ENCODE measurements at places on chromosomes 5 and 9. TPM values are rescaled to one million over a fixed set of nuclear protein-coding genes. Genes with fewer than 3 reads are reported as not detected.
A peak's percentile ranks its signal among the peaks of the same experiment; 100 is the strongest.

Gene CDO1
- 92.3 TPM for total RNA-seq

DNA sequence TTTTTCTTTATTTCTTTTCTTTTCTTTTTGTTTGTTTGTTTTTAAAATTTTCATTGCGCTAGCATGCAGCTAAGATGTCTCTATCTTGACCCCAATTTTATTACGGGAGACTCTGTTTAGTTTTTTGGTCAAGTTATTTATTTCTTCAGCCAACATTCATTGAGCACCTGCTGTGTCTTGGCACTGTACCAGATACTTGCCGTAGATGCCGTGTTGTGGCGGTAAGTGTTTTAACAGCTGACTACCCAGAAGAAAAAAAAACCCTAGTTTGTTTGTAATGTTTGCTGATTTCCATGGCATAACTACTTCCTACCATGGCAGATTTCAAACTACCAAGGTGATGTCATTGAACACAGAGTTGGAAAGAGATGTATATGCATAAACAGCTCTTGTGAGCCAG lies 65.0 kb downstream of the UGCG start:
- DNase-seq, result peak; percentile 75

- peak; percentile 10 for DNase-seq
Measured at GRCh38 chr9:70020217-70020616, 23.4 kb upstream of the MAMDC2 start.

DNA sequence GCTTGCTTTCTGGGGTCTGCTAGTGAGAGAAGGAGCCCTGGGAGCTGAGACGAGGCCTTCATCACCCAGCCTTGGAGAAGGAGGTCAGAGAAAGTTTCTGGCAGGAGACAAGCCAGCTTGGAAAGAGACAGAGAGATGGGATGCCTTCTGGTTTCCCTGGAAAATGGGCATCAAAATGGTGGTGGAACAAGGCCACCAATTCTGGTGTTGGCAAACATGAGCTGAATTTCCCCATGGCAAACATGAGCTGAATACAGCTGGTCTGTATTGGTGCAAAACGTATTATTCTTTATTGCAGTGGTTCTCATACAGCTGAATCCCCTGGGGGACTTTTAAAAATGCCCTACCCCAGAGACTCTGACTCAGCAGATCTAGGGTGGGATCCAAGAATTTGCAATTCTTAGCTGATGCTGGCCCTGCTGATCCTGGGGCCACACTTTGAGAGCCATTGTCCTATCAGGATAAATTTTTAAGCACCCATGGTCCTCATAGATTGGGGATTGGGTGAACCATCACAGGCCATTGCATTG lies 39.1 kb upstream of the S1PR3 start:
- DNase-seq, result no peak

DNA sequence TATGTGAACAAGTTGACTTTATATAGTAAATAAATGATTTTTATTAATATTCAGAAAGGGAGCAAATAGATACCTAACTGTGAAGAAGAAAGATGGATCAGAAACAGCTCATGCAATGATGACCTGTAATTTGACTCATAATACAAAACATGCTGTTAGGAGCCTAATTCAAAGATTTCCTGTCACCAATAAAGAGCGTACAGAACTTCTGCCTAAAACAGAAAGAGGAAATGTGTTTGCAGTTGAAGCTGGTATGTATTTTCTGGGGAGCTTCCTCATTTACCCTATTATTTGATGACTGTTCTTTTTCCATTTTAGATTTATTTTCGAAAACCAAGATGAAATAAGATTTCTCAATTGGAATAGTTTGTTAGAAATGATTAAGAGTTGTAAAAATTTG lies 11.4 kb downstream of the YTHDC2 start:
- DNase-seq, result no peak

GRCh38 chr9:68778635-68779034 lies 73.6 kb downstream of the PIP5K1B start:
- no peak for DNase-seq

DNA sequence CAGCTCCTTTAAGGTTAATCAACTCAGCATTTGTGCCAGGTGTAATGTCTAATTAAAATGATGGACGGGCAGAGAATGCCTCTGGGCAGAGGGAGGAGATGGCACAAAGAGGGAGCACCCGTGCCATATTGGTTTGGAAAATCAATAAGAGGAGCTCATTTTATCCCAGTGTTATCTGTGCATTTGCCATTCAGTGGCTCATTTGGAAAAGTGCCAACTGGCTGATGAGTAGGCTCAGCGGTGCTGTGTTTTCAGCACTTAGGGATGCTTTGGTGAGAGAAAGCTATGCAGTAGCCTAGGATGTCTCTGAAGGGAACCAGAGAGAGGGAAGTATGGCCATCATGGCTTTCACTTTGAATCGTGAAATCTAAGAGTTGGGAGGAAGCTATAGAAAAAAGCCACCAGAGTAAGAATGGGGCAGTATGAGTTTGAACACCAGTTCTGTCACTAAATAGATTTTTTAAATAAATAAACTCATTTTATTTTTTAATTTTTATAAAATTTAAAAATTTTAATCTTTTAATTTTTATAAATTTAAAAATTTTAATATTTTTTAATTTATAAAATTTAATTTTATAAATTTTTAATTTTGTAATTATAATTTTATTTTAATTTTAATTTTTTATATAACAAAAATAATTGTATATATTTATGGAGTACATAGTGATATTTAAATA lies 472.8 kb downstream of the BRINP1 start:
- no peak for DNase-seq

- DNase-seq, result no peak
Measured at GRCh38 chr5:1673042-1673677, 126.5 kb downstream of the MRPL36 start.

GRCh38 chr5:1380011-1380817 lies 35.3 kb upstream of the CLPTM1L start:
- DNase-seq, result peak; percentile 66

DNA sequence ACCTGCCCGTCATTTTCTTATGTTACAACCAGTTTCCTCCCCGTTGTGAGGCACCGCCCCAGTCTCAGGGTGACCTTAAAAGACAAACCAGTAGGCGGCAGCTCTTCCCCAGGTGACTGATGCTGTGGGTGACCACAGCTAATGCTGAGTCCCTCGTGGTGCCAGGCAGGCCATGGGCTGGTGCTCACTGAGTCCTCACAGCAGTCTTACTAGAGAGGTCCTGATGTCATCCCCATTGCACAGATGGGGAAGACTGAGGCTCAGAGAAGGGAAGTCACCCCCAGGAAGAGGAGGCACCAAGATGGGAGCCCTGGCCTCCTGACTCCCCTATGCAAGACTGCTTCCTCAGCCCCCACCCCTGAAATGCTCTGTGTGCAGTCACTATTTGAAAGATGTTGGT lies 978 bp downstream of the CFAP157 start:
- DNase-seq, result no peak

DNA sequence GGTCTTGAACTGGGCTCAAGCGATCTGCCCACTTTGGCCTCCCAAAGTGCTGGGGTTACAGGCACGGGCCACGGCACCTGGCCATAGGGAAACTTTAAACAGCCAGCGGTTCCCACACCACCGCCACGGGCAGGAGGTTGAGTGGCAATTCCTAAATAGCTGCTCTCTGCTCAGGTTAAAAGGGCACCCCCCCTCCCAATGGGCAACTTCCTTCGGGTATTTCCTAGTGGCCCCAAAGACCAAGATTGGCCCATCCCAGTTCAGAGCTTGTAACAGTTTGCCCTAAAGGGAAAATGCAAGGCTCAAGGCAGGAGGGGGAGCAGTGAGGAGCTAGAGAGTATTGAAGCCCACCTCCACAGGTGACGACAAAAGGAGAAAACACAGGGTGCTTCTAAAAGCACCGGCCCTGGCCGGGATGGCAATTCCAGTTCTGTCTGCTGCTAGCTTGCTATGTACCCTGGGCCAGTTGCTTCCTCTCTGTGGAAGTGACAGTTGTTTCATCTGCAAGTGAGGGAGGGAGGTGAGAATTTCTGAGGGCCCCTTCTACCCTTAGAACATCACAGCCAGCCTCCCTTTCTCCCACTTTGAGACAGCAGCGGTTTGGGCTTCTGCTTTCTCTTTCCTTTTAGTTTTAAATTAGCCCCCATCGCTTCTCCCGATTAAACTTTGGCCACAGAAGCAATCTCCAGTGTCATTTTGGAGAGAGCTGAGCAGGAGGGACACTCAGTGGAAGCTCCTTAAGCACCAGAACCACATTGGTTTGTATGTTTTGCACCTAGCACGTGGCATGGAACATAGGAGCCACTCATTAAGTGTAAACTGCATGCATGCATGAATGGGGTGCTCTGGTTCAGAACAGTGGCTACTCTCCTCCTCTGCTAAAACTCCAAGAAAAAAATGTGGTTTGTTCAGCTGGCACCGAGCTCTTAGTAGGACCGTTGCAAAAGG lies 17.3 kb upstream of the TNIP1 start:
- no peak for DNase-seq

- DNase-seq, result no peak
Measured at GRCh38 chr9:135714242-135715055, 12.5 kb downstream of the KCNT1 start.

DNA sequence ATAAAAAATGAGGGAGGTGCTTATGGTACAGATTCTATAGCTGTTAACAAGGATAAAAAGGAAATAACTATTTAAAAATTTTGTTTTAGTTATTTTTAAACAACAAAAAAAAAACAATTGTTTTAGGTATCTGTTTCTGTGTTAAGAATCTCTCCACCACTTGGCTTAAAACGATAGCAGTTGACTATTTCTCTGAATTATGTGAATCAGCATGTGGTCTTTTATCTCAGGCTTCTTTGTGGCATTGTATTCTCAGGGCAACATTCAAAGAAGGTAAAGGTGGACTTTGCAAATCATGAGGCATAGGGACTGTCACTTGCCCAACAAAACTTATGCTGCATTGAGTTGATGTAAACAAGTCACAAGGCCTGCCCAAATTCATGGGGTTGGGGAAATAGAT lies 55.2 kb downstream of the ERBIN start:
- no peak for DNase-seq

DNA sequence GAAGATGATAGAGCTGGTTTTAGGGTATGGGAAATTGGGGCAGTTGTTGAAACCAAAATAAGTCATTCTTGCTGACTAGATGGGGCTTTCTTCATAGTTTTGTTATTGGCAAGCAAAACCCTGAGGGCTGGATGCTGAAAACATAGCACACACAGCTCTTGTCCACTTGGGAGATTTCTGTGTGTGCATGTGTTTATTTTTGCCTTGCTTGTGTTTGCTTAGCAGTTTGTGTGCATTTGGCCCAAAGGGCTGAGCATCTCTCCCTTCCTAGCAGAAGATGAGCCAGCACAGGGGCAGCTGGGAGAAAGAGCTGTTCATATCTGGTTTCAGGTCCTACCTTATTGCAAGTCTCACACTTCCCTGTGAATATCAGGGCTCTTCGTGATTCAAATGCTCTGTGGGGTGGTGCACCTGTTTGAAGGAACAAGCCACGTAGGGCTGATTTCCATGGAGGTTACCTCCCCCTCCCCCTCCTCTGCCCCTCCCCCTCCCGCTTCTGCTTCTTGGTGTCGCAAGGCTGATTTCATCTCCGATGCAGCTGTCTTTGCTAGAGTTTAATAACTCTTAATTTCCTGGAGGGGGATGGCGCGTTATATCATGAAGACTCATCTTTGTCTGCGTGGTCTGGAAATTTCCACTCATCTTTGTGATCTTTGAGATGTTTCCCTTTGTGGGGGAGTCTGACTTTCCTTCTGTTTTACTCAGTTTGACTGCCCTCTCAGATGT lies 296.5 kb downstream of the ARHGAP26 start:
- DNase-seq, result peak; percentile 8

DNA sequence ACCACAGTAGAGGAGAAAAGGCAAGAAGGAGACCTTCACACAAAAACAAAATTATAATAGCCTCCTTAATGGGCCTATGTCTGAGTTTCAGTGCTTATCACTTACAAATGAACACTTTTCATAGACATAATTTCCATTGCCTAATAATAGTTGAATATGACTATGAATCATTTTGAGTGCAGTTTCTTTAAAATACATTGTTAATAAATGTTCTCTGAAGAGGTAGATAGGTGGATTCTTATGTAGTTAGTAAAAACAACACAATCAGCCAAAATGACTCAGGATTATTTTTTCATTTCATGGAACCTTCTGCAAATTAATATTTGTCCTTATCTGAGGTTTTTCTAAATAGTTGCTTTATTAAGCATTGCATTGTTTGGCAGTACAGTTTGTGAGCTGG lies 45.6 kb downstream of the DAPK1 start:
- no peak for DNase-seq

DNA sequence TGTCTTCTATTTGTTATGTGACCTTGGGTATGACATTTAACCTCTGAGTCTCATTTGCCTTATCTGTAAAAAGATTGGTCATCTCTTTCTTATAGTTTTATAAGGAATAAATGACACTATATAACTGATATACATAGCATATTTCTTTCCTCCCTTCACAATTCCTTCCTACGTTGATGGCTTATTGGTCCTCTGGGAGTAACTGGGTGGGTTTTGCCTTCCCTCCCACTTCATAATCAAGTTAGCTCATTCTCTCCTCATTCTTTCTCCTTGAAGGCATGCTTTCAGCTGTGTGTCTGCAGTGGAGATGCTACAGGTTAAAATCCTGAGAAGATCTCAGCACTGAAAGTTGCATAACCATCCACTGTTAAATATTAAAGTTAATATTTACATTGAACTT lies 382.4 kb downstream of the TMEM38B start:
- no peak for DNase-seq

GRCh38 chr5:119322312-119322947 lies 33.4 kb upstream of the TNFAIP8 start:
- DNase-seq, result no peak

All from body of pancreas (tissue), 4 donors.